ENCODE measurements at places on chromosomes 4 and X. TPM values are rescaled to one million over a fixed set of nuclear protein-coding genes. Genes with fewer than 3 reads are reported as not detected.

Gene CTAG2
- total RNA-seq, result not detected

Gene EXOC1L
- total RNA-seq, result not detected

Gene CPLX1
- total RNA-seq, result not detected

Gene SGMS2
- 144 TPM for total RNA-seq

Gene TMEM271
- not detected for total RNA-seq

Gene COMMD8
- total RNA-seq, result 15.5 TPM

Gene EDNRA
- total RNA-seq, result 10.8 TPM

Gene FGA
- not detected for total RNA-seq

Gene PAGE1
- total RNA-seq, result not detected

Gene SHROOM3
- total RNA-seq, result 18.0 TPM

Gene FRAS1
- total RNA-seq, result 1.9 TPM

Gene HSFX3
- not detected for total RNA-seq

Gene LNX1
- 1.6 TPM for total RNA-seq

DNA sequence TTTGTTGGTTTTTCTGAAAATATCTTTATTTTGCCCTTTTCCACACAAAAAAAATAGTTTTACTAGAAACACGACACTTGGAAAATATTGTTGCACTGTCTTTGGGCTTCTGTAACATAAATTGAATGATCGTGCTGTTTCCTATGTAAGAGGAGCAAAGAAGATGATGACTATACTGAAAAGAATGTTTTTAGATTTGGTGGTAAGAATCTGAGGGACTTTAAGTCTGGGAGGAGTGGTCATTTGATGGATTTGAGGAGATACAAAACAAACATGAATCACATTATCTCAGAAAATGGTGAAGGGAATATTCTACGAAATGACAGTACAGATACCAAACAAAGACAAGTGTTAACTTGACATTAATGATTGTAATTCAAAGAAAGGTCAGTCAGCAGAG lies 328.8 kb downstream of the ADAM29 start:
- no peak for DNase-seq

GRCh38 chr4:176238157-176238610 lies 30.8 kb downstream of the ASB5 start:
- peak; percentile 97 for DNase-seq

GRCh38 chr4:143095447-143095846 lies 89.3 kb upstream of the USP38 start:
- no peak for DNase-seq

- no peak for DNase-seq
Observed at GRCh38 chr4:55446578-55446922, 50.8 kb downstream of the TMEM165 start.

GRCh38 chrX:75522565-75523431 lies at the start of gene ZDHHC15:
Gene ZDHHC15 (minus strand): TSS chrX:75523037. CDS start chrX:75523024, 13 bp downstream.
- no peak for DNase-seq

GRCh38 chr4:6390356-6390755 lies 82.1 kb downstream of the PPP2R2C start:
- no peak for DNase-seq

GRCh38 chr4:187128222-187128621 lies 404.6 kb upstream of the FAT1 start:
- DNase-seq, result no peak

DNA sequence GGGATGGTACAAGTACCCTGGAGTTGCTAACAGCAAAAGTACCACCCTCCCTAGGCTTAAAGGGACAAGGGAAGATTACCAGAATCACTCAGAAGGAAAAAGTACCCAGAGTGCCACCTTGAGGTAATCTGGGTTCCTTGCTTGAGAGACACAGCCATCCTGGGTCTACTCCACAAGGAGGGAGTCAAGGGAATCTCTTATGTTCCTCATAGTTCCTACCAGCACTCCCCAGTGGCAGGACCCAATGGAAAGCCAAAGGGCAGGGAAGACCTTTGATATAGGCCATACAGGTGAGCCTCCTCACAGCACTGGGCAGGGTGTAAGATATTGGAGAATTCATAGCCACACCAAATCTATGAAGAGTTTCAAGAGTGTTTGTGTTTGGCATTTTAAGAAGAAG lies 5.7 kb downstream of the IL2 start:
- DNase-seq, result peak; percentile 8

DNA sequence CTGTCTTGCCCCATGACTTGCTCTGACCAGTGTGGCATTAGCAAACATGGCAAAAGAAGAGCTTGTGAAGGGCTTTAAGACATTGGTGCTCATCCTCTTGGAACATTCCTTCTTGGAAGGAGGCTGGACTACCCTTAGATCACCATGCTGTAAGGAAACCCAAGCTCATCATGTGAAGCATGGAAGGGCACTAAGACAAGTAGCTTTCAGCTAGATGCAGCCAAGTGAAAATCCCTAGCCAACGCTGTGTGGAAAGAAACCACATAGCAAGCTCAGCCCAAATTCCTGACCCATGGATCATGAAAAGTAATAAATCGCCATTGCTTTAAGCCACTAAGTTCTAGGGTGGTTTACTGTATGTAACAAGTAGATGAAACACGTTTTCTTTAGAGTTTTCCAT lies 12.4 kb upstream of the PACRGL start:
- peak; percentile 89 for DNase-seq

DNA sequence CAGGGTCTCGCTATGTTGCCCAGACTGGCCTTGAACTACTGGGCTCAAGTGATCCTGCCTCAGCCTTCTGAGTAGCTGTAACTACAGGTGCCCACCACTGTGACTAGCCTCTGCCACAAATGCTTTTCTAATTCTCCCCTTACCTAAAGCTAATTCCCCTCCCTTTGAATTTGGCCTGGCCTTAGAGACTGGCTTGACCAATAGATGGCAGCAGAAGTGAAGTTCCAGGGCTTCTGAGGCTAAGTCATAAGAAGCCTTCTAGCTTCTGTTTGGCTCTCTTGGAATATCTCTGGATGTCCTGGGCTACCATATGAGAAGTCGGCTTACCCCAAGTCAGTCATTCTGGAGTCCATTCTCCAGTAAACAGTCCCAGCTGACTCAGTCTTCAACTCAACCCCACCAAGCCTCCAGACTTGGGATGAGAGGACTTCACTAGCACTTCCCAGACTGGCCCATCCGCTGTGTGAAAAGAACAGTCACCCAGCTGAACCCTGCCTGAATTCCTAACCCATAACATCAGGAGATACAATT lies 61.0 kb downstream of the HPRT1 start:
- peak; percentile 77 for DNase-seq

DNA sequence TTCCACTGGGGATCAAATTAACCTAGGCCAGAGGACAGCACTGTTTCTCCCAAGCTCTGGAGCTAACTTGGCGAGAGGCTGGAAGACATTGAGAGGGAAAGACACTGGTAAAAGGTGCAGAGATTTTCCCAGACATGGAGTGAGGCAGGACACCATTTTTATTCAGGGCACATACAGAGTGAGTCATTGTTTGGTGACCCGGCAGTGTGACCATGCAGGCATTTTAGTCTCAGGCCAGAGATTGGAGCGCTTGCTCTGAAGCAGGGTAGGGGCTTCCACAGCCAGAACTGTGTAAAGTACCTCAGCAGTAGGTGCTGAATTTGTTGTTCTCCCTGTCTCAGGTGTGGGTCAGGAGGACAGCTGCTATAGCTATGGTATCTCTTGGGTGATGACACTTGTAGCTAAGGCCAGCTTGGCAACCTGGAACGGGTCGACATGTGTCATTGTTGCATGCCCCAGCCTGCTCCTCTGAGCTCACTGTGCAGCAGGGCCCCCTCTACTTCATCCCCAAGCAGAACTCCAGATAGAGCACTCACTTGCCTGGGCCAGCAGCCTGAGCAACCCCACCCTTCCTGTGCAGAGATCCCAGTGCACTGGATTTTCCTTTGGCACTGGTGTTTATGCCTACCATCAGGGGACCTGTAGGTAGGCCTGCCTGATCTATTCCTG lies 79.8 kb upstream of the ATP8A1 start:
- DNase-seq, result no peak

GRCh38 chr4:31058656-31059055 lies 338.5 kb downstream of the PCDH7 start:
- DNase-seq, result no peak

DNA sequence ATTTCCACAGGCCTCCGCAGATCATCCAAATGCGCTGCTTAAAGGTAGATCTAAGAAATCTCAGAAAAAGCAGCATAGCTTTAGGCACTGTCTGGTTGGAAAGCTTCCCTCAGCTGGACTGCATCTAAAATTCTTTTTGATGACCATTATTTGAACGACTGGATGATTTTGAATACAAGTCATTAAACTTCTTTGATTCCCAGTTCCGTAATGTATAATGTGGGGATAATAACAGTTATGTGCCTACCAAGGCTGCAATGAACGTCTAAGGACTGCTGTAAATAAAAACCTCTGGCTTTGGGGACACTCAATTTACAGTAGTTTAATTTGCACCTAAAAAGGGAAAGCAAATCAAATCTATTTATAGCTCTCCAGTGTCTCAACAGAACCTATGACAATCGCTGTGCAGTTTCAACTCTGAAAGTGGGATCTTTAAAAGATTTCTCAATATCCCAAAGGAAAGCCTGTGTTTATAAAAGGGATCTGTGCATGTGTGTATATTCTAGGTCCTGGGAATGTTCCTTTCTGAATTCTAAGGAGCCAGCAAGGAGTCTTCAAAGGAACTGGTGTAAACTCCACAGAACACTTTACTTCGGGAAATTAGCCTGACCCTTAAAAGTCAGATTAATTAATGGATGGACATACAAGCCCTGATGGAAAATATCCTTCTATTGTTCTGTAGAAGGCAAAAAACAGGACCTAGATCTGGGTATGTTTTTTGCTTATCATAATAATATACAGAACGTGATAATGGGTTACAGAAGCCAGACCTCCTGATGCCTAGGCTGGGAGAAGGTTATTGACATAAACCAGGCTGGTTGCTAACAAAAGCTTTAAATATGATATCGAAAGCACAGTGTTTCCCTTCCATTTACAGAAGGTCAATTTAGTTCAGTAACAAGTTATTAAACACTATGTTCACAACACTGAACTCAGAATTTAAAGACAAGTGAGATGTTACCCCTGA lies 53.4 kb downstream of the AFAP1 start:
- no peak for DNase-seq

DNA sequence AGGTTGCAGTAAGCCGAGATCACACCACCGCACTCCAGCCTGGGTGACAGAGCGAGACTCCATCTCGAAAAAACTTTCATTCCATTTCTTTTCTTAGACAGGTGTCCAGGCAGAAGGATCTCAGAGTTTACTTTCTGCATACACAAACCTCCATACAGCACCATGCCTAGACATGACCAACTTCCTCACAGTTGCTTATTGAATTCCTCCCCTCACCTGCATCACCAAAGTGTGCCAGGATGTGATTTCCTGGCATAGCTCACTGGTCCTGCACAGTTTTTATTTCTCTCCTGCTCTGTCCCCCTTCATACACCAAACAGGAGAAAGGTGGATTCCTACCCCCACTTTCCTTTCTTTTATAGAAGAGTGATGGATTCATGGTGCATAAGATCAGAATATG lies 34.7 kb upstream of the PPARGC1A start:
- no peak for DNase-seq

- no peak for DNase-seq
Observed at GRCh38 chr4:15378493-15378892, 49.3 kb upstream of the C1QTNF7 start.

GRCh38 chrX:73457306-73457705 lies 10.5 kb downstream of the CDX4 start:
- DNase-seq, result no peak

GRCh38 chrX:128928636-128929035 lies 594.7 kb downstream of the SMARCA1 start:
- DNase-seq, result no peak

DNA sequence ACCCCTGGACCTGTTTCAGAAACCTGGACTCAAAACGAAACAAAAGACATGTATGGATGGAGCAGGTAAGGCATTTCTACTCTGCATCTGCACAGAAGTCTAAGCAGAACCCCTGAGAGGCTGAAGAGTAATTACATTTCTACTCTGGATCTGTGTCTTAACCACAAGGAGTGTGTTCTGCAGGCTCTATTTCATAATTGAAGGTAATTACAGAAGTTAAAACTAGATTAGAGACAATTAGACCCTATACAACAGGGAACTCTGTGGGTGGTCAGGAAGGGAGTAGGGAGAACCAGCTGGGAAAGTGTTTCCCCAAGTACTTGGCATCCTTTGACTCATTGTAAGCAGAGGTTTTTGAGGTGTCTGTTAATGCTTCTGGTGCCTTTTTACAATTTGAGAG lies 69.8 kb downstream of the IGSF1 start:
- DNase-seq, result no peak

- DNase-seq, result peak; percentile 25
Observed at GRCh38 chr4:152635851-152636250, 43.9 kb downstream of the TMEM154 start.

DNA sequence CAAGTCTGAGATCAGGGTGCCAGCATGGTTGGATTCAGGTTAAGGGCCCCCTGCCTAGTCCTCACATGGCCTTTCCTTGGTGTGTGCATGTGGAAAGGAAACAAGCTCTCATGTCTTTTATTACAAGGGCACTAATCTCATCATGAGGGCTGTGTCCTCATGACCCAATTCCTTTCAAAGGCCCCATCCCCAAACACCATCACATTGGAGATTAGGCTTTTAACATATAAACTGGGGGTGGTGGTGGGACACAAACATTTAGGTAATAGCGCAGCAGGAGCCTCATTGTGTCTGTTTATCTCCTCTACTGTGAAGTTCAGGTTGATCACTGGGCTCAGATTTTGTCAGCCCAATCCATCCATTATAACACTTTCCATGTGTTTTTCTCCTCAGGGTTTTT lies 41.0 kb downstream of the BEX3 start:
- no peak for DNase-seq

- no peak for DNase-seq
Observed at GRCh38 chr4:12651876-12652275, 832.3 kb downstream of the RAB28 start.

GRCh38 chr4:111405989-111406388 lies 739.3 kb upstream of the FAM241A start:
- DNase-seq, result peak; percentile 16

DNA sequence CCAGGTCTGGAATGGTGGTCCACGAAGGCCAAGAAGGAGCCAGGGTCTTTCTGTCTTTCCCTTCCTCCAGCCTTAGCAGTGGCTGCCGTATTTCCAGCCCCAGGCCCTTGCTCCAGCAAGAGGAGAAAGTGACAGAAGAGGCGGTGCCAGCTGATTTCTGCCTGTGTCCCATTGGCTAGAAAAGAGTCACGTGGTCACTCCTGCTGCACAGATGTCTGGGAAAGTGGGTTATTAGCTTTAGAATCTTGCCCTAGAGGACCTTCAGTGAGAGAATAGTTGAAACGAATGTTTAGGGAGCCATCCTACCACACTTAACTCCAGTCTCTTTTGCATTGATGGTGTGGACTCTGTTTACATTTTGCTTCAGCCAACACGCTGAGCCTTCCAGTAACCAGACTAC lies 99.3 kb upstream of the BCOR start:
- DNase-seq, result no peak

- DNase-seq, result no peak
Observed at GRCh38 chr4:162952232-162952631, 214.5 kb downstream of the NAF1 start.

GRCh38 chrX:150211988-150212387 lies 151.1 kb upstream of the MAMLD1 start:
- DNase-seq, result no peak

DNA sequence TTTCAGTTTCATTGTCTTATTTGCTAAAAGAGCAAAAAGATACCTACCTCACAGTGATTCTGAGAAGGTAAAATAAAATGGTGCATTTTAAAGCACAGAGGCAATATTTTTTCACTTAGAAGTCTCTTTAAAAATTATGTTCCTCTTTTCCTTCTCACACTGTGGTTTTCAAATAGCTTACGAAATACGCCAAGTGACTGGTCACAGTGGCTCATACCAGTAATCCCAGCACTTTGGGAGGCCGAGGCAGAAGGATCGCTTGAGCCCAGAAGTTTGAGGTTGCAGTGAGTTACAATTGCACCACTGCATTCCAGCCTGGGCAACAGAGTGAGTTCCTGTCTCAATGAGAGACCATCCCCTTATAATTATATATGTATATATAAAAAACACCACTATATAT lies 372.6 kb downstream of the FBXO8 start:
- DNase-seq, result no peak
